Hematopoietic multipotent progenitor cell treated with erythropoietin and hydrocortisone succinate and interleukin-3 and kit ligand, for 17 days (in vitro differentiated cells): ENCODE measurements at places on chromosomes 3 and 15.
A peak's percentile ranks its signal among the peaks of the same experiment; 100 is the strongest.

DNA sequence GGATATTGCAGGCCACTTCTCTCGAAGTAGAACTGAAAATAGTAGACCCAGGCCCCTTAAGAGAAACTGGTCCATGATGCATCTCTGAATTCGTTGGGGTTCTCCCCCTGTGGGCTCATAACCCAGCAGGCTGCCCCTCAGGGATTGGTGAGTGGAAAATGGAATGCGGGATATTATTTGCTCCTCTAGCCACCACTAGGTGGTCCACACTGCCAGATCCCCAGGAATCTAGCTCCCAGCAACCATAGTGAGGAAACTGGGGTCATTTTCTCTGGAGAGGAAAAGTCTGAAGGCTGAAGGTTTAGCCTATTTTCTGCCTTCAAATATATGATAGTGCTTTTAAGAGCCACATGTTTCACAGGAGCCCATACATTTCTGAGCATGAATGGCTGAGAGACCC is 6.7 kb downstream of the CX3CR1 start:
- no peak for DNase-seq

DNA sequence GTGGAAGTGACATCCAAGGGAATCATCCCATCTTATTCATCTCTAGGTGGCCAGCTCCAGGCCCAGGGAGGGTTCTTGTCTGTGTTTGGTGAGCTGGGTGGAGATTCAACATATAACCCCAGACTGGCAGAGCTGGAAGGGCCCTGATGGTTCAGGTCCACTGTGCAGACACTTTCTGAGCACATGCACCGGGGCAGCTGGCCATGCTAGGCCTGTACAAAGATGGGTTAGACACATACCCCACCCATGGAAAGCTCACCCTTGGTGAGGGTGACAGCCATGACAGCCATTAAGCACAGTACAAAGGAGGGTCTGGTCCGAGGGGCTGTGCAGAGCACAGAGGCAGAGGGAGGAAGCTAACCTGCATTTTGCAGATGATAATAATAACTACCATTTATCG is 100.4 kb downstream of the CORO2B start:
- DNase-seq = no peak

- no peak for DNase-seq
Observed at GRCh38 chr15:27867861-27868260, 231.3 kb downstream of the OCA2 start.

DNA sequence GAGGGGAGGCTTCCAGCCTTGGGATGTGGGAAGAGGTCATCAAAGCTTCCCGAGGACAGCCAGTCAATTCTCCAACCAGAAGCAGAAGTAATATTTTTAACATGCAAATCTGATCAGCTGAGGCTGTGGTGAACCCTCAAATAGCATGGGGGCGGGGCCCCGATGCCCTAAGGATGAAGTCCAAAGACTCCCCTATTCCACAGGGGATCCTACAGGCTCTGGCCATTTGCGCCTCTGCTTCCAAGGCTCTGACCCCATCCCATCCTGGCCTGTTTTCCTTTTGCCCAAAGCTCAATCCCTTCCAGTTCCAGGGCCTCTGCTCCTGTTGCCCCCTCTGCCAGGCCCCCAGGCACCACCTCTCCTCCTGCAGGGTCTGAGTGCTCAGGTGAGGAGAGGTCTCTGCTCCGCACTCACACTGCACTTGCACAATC is 6.7 kb upstream of the CSK start:
- no peak for DNase-seq

DNA sequence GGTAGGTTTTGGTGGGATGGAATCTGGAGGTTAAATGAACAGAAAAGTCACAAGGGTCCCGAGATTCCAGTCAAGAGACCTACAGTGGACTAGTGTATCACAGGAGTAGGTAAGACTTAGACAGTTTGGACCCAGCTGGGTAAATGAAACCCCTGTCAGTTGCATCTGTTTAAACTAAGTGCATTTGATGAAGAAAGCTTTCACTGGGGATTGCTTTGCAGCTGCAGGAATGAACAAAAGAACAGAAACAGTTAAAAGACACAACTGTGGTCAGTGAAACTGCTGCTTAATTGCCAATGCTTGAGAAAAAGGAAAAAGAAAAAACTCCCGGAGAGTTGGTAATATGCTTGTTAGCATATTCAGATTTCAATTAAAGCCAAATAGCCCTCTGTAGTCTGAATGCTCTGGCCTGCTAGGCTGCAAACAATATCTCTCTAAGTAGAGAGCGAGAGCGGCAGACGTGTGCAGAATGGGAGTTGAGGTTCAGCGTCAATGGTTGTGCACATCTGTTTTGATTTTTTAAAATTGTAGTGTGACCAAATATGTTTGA is 37.1 kb downstream of the OXNAD1 start:
- DNase-seq = no peak

- peak; percentile 29 for DNase-seq
Observed at GRCh38 chr15:67240235-67241131, 14.0 kb downstream of the AAGAB start.

- no peak for DNase-seq
Observed at GRCh38 chr15:86229306-86229705, 149.6 kb downstream of the AGBL1 start.
